ENCODE measurements at places on chromosomes 7 and 10.

DNA sequence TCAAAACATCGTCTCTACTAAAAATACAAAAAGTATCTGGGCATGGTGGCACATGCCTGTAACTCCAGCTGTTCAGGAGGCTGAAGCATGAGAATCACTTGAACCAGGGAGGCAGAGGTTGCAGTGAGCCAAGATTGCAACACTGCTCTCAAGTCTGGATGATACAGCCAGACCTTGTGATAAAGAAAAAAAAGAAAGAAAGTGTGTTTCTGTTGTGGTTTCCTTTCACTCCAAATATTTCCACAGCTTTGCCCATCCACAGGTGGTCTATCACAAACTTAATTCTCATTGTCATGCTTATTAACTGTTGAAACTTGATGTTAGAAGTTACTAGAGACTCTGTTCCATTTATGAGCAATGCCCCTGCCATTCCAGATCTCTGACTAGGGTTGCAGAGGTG, 316.0 kb upstream of the SEMA3C start:
- DNase-seq: no peak

DNA sequence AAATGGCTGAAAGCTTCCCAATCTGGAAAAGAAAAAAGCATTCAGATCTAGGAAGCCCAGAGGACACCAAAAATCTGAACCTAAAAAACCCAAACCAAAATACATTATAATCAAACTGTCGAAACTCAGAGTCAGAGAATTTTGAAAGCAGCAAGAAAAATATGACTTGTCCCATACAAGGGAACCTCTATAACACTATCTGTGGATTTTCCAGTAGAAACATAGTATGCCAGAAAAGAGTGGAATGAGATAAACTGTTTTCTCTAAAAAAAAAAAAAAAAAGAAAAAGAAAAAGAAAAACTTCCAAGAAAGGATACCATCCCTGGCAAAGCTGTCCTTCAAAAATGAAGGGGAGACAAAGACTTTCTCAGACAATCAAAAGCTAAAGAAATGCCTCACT, 179.0 kb downstream of the POM121L12 start:
- no peak for DNase-seq

- DNase-seq: peak; percentile 49
Measured at GRCh38 chr7:37198906-37199485, 249.7 kb downstream of the ELMO1 start.

- DNase-seq: no peak
Measured at GRCh38 chr7:131637859-131638258, 81.4 kb upstream of the PODXL start.

GRCh38 chr7:96823274-96823673, 113.6 kb upstream of the SEM1 start:
- no peak for DNase-seq

DNA sequence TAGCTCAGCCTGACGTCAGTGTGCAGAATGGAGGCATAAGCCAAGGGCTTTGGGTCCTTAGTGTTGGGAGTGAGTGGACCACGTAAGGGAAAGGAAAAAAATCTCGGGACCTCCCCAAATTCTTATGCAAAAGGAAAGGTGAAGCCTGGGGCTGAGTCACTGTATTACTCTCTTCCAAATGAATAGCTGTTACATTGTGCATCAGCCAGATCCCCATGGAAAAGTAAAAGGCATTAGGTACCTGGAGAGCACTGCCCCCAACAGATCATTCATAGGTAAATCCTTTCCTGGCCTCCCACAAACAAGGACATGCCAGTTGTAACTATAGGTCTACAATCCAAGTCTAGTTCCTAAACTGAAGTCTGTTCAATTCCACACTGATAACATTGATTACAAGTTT, 170.5 kb downstream of the C1GALT1 start:
- no peak for DNase-seq

- DNase-seq: no peak
Measured at GRCh38 chr10:1063232-1063865, 7.2 kb downstream of the WDR37 start.

- no peak for DNase-seq
Measured at GRCh38 chr10:126663328-126663727, 7.2 kb downstream of the C10orf90 start.

DNA sequence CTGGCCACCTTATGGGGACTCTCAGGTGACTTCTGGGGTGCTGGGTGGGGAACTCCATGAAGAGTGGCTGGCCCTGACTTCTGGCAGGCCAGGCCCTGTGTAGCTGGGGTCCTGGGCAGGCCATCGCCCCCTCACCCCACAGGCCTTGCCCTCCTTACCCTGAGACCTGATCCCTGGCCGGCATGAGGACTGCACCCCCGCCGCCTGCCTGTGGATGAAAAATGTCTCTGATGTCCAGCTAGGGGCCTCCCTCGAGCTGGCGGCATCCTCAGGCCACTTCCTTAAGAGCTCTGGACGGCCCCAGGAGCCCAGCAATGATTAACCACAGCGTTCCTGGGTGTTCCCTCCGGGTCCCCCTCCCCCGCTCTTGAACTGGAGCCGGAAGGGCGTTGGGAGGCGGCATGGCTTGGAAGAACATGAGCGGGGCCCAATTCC, 31.8 kb upstream of the SHH start:
- no peak for DNase-seq

DNA sequence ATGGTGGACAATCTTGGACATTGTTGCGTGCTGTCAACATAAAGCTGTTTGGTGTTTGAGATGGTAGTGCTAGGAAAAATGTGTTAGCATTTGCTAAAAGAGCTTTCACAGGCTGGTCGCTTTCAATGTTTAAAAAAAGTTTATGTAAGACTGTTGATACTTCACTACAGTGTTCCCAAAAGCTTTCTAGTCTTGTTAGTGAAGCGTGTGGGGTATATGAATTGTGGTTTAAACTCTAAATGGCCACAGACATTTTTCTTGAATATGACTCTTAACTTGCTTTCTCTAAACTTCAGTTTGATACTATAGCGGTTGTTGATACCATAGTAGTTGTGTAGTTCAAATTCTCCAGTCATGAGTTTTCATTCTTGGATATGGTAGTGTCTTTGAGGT, 44.9 kb downstream of the MCU start:
- no peak for DNase-seq

DNA sequence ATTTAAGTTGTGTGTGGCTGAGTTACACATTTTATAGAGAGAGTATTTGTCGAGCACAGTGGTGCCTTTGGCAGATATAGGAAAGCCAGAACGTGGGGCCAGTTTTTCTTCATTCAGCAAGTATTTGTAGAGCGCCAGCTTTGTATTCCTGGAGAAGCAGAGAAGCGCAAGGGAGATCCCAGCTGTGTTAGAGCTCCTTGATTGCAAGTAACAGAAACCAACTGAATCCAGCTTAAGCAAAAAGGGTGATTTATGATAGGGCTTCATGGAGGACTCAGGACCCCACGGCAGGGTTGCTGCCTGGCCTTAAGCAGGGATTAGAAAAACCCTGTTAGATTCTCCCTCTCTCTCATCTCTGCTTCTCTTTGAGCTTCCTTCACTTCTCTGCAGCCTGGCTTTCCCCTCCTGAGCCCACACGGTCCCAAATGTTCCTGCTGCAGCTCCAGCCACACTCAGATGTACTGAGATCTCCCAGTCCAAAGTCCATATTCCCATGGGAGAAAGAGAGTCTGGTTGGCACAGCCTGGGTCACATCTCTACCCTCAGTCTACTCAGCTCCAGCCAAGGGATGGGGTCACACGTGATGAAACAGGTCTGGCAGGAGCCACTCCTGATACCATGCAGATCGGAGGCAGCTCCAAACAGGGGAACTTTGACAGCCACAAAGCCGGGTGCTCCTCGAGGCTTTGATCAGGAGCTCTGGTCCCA, 16.7 kb downstream of the UBTD1 start:
- no peak for DNase-seq

DNA sequence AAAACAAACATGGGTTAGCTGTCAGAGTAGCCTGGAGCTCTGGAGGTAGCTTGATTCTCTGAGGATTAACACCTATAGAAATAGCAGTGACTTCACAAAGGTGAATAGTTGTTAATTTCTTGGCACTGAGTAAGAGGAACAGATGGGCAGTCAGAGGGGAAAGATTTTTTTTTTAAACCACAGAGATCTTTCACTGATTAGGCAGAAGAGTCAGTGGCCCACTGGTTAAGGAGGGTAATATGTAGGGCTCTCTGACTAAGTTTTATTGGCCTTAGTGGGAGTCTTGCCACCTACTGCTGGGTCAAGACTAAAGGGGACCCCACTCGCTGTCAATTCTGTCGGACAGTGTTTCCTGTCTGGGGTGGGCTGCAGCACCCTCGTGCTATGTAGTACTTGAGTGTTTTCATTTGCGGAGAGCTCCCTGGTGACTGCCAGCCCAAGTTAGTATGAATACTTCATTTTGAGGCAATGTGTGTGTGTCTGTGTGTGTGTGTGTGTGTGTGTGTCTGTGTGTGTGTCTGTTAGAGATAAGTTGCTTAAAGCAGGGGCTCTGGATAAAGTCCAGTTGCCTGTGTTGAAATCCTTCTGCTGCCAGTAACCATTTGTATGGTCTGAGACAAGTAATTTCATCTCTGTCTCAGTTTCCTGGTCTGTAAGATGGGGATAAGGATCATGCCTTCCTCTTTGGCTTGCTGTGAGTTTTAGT, 145.2 kb downstream of the ARID5B start:
- DNase-seq: peak; percentile 7

DNA sequence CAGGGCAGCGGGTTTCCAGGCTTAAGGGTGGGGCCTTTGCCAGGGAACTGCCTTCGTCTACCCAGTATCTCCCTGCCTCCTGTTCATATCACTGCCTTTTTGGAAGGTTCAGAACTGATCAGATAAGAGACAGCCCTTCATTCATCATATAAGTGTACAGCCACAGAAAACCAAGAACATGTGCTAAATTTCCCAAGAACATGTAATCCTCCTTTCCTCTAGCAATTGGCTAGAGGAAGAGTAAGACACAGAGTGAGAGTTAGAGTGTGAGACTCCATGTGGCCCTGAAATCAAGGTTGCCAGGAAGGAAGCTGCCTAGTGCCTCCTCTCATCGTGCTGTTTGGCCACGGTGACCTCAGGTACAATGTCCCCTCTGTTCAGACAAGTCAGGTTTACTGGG, 770.9 kb downstream of the TNS3 start:
- no peak for DNase-seq

DNA sequence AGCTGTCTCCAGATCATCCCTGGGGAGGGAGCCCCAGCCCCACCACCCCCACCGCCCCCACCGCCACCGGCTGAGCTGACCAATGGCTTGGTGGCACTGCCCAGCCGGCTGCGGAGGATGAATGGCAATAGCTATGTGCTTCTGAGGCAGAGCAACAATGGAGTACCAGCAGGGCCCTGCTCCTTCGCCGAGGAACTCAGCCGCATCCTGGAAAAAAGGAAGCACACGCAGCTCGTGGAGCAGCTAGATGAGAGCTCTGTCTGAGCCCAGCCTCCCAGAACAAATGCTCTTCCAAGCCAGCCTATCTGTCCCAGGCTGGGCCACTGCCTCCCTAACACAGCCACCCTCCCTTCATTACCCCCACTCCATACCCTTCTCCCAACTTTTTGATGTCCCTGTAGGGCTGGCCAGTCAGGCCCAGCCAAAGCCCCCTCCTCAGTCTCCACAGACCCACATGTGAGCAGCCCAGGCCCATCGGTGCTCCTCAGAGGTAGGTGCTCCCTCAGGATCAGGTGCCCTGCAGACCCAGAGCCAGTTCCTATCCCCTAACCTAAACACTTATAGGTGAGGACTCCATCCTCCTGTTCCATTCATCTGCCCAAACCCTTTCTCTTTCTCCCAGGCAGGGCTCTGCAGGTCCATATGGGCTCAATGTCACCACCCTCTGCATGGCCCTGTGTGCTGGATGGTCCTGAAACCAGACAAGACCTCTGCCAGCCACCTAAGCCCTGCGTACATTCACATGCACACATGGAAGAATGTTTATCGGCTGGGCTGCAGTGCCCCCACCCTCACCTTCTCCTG, 3.2 kb downstream of the MRPL43 start:
- DNase-seq: no peak

Measured in NCI-H524 (cell line).